ENCODE measurements at places on chromosomes 6 and 20. TPM values are rescaled to one million over a fixed set of nuclear protein-coding genes. Genes with fewer than 3 reads are reported as not detected.

RAET1L gene
- not detected for total RNA-seq

CALHM6 gene
- 3.9 TPM for total RNA-seq

COQ3 gene
- total RNA-seq = 25.2 TPM

EYS gene
- not detected for total RNA-seq

SSTR4 gene
- total RNA-seq = not detected

LY6G6C gene
- total RNA-seq = not detected

PSORS1C2 gene
- total RNA-seq = not detected

All from left cardiac atrium (tissue), 4 donors.